ENCODE measurements at places on chromosomes 1 and 21. TPM values are rescaled to one million over a fixed set of nuclear protein-coding genes. Genes with fewer than 3 reads are reported as not detected.

KRTAP12-2 gene
- total RNA-seq, result not detected

BGLAP gene
- total RNA-seq, result 2.1 TPM

DEPDC1 gene
- 1.1 TPM for total RNA-seq

IFI44 gene
- total RNA-seq, result 10.1 TPM

S100A12 gene
- total RNA-seq, result not detected

HIVEP3 gene
- total RNA-seq, result 4.6 TPM

MEGF6 gene
- total RNA-seq, result 14.6 TPM

RHBDL2 gene
- not detected for total RNA-seq

TBX15 gene
- 3.3 TPM for total RNA-seq

TRIM67 gene
- not detected for total RNA-seq

COL8A2 gene
- 1.1 TPM for total RNA-seq

GNG4 gene
- 2.5 TPM for total RNA-seq

ETS2 gene
- total RNA-seq, result 127 TPM

TCHH gene
- 0.13 TPM for total RNA-seq

NUCKS1 gene
- total RNA-seq, result 59.4 TPM

RNU1-1 gene
- under 0.01 TPM for total RNA-seq

VPS45 gene
- 70.1 TPM for total RNA-seq

SPRR4 gene
- total RNA-seq, result not detected

LYPD8 gene
- 34.7 TPM for total RNA-seq

L1TD1 gene
- total RNA-seq, result 0.28 TPM

CBS gene
- 24.8 TPM for total RNA-seq

S100A7 gene
- total RNA-seq, result not detected

C1QC gene
- total RNA-seq, result 62.7 TPM

RASAL2 gene
- 12.7 TPM for total RNA-seq

CHAF1B gene
- 1.8 TPM for total RNA-seq

CKS1B gene
- 26.7 TPM for total RNA-seq

PCNT gene
- total RNA-seq, result 29.2 TPM

GUCA2B gene
- 35.5 TPM for total RNA-seq

OVAAL gene
- not detected for total RNA-seq

GFI1 gene
- total RNA-seq, result 10.0 TPM

IL20 gene
- total RNA-seq, result not detected

CPT2 gene
- 49.9 TPM for total RNA-seq

DNASE2B gene
- not detected for total RNA-seq

SPRR3 gene
- total RNA-seq, result 4.4 TPM

CELA3B gene
- not detected for total RNA-seq

COL9A2 gene
- 8.8 TPM for total RNA-seq

AADACL4 gene
- not detected for total RNA-seq

FGR gene
- 3.9 TPM for total RNA-seq

PTGER3 gene
- 1.4 TPM for total RNA-seq

ZNF648 gene
- total RNA-seq, result not detected

FMOD gene
- 10.5 TPM for total RNA-seq

IFNLR1 gene
- 37.3 TPM for total RNA-seq

HDGF gene
- total RNA-seq, result 285 TPM

OR2L2 gene
- 0.13 TPM for total RNA-seq

SLC22A15 gene
- 1.7 TPM for total RNA-seq

LAMC2 gene
- total RNA-seq, result 29.7 TPM

OTUD3 gene
- total RNA-seq, result 7.2 TPM

SOD1 gene
- 190 TPM for total RNA-seq

DIPK1A gene
- 5.1 TPM for total RNA-seq

CYP4Z1 gene
- total RNA-seq, result 0.94 TPM

Data from Peyer's patch (tissue), 4 donors.